ENCODE measurements at places on chromosomes 5 and 9. TPM values are rescaled to one million over a fixed set of nuclear protein-coding genes. Genes with fewer than 3 reads are reported as not detected.

FAM200C gene
- total RNA-seq: 0.61 TPM

DNA sequence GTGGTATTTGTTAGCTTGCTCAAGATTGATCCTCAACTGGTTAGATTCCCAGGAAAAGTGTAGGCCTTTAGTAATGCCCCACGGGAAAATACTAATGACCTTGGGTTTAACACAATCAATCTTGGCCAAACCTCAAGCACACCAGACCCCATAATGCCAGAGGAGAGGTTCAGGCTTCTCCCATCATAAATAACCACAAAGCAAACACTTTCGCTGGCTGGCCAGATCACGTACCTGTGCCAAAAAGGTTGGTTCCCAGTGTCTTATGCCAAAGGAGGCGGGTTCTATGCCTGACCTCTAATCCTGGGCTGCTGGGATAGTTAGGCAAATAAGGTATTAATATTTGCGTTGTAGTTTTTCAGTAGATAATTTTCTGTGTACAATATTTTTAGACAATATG is 379.2 kb upstream of the CDH18 start:
- no peak overlapping the region for H3K4me3 ChIP-seq
- DNase-seq: no peak
- no peaks in the 10 kb centered on the region for H3K36me3 ChIP-seq
- no peak overlapping the region for H3K27ac ChIP-seq
- no peaks in the 10 kb centered on the region for H3K4me1 ChIP-seq

DNA sequence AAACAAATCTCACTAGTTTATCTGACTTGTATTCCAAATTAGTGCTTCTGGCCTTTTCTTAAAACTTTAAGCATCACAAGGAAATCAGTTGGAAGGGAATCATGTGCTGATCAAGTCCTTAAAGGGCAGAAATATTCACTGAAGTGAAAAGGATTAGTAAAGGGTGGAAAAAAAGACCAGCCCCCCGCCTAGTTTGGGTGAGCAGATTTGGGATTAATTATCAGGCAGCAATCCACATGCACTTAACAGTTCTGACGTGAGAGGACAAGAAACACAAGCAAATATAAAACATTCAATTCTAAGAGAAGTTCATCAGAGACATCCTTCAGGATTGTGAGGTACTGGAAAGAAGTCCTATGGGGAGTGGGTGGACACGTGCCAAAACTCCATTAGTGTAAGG is at the start of gene TYRP1:
Gene TYRP1 (plus strand): TSS at position 245 of the 400 bp plus-strand sequence. CDS start 612 bp downstream, outside the sequence.
- no peaks in the 10 kb centered on the region for H3K36me3 ChIP-seq
- no peak within 1 kb of the TSS for H3K4me3 ChIP-seq
- DNase-seq: no peak
- H3K27ac ChIP-seq: no peak within 1 kb of the TSS

LTC4S gene
- 1.5 TPM for total RNA-seq

- H3K4me3 ChIP-seq: no peak overlapping the region
- peak; percentile 37 for DNase-seq
- H3K4me1 ChIP-seq: peaks cover 14% of the 10 kb centered on the region
- peaks cover 35% of the 10 kb centered on the region for H3K27me3 ChIP-seq
- H3K27ac ChIP-seq: no peak overlapping the region
Measured at GRCh38 chr9:126704157-126704891, 90.6 kb downstream of the LMX1B start.

PRRC2B gene
- 242 TPM for total RNA-seq

All from activated CD8-positive, alpha-beta memory T cell treated with anti-CD3 and anti-CD28 coated beads, Interleukin-2, amount 10 ng/mL, durations not matched to agents 7 days and 5 days (primary cell).